Stimulated activated CD4-positive, alpha-beta T cell treated with anti-CD3 and anti-CD28 coated beads, Interleukin-15, amount 100 ng/mL, for 1 hour (primary cell): ENCODE measurements at places on chromosomes 3 and 15.

DNA sequence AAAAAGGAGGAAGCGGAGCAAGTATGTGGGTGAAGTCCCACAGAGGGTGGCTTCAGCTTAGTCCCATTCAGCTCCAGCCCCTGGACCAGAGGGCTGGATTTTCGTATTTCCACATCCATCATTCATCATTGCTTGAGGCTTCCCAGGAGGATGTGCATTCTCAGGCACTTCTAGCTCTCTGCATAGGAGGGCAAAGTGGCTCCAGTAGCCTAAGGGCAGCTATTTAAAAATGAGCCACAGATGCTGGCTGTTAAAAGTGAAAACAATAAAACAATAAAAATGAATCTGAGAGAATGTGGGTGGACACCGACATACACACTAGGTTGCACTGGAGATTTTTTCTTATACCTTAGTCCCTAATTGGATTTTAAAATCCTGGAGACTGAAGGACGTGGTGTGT lies 629.2 kb upstream of the ZNF385D start:
- DNase-seq, result no peak

GRCh38 chr15:58283302-58283701 lies 145.1 kb downstream of the AQP9 start:
- no peak for DNase-seq

DNA sequence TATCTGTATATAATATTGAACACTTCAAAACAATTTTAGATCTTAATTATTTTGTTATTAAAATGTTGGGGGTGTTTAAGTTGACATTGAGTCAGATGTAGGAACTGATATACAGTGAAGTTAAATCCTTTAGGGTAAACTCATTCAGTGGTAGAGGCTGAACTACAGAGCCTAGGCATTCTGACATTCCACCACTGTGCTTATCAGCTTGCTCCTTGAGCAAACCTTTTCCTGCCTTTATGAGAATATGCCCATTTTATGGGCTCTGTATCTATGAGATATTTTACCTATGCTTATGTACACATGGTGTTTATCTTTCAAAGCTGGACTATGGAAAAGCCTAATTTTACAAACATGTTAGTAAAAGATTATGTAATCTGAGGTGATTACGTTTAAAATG lies 407.5 kb downstream of the ZBTB20 start:
- DNase-seq, result no peak

DNA sequence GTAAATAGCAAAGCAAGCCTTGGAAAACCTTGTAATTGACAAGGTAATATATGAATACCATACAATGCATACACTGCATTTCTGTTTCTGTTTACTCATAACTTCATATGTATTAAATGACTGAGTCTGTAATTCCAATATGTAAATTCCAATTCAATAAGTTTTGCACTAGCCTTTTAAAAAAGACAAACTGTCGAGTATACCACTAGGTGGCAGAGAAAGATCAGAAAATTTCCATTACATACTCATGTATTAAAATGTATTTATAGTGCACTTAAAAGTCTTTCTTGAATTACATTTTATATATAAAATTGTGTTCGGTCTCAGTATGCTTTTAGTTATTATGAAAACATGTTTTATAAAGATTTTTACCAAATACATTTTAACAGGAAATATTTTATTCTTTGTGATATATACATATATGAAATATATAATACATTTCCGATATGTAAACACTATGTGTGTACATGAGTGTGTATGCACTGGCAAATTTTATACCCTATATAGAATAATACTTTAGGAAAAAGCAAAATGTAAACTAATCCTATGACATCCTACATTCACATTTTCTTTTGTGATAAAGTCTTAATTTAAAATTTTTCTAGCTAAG lies 216.8 kb downstream of the VGLL3 start:
- DNase-seq, result no peak

- DNase-seq, result no peak
These were observed 73.6 kb upstream of the CGNL1 start for GRCh38 chr15:57302640-57303257.

DNA sequence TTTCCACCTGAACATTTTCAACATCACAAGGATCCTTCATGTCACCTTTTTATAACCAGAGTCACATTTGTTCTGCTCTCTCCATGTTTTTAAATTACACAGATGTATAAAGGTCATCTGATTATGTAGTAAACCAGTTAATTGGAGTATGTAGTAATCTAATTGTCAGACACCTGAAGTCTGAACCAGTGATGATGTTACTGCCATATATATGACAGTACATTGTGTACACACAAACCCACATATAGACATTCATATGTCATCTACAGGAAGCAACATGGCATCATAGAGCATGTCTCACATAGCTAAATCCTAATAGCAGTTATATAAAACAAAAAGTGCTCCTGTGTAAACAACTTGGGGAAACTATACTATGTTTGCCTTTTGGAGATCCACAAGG lies 95.9 kb upstream of the PRR23C start:
- no peak for DNase-seq
